ENCODE measurements at places on chromosomes 12 and 14. TPM values are rescaled to one million over a fixed set of nuclear protein-coding genes. Genes with fewer than 3 reads are reported as not detected.

ZC3H14 gene
- total RNA-seq: 70.7 TPM

CFAP251 gene
- 0.92 TPM for total RNA-seq

KRT4 gene
- not detected for total RNA-seq

DNA sequence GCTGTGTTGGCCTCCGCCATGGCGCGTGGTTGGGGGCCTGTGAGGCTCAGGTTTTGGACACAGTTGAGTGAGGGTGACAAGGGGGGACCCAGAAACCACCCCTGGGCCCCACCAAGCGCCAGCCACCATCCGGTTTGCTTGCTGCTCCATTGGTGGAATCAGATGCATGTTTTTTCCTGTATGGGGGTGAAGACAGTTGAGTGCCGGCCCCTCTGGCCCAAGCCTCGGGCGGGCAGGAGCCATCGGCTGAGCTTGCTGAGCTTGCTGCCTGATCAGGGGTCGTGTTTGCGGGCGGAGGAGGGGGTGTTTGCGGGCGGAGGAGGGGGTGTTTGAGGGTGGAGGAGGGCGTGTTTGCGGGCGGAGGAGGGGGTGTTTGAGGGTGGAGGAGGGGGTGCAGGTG is 6.4 kb downstream of the PGAM5 start:
- DNase-seq: no peak

GRCh38 chr12:51374361-51374760 is 16.8 kb downstream of the GALNT6 start:
- DNase-seq: no peak

GRCh38 chr12:6092784-6093722 is 31.4 kb downstream of the VWF start:
- no peak for DNase-seq

DNA sequence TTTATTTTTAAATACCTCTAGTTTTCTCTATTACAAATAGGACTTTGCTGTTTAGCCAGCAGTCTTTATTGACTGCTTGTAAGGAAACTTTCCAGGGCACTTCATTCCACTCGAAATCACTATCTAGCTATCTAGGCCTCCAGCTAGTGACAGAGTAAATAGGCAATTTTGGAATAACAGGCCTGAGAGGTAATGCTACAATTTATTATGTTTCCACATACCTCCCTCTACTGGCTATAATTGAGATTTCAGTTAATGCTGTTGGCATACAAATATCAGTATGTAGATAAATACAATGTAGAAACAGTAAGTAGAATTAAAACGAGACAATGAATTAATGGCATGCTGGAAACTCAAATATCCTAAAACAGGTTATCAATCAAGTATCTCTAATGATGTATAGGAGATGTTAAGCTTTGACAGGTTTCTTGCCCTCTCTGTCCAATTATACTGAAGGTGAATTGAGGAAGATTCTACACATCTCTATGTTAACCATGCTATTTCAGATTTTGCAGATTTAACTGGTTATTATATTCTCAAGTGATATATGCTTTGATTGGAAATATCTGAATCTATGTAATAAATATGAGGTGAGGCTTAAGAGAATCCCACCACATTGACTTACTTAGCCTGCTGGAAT is 7.2 kb downstream of the DTD2 start:
- no peak for DNase-seq

GRCh38 chr14:95409477-95410272 is 90.0 kb upstream of the CLMN start:
- no peak for DNase-seq

BATF gene
- 2.3 TPM for total RNA-seq

- DNase-seq: no peak
Observed at GRCh38 chr12:22799503-22799902, 174.5 kb downstream of the ETNK1 start.

ASPG gene
- 15.0 TPM for total RNA-seq

SRRM4 gene
- total RNA-seq: 0.32 TPM

DNA sequence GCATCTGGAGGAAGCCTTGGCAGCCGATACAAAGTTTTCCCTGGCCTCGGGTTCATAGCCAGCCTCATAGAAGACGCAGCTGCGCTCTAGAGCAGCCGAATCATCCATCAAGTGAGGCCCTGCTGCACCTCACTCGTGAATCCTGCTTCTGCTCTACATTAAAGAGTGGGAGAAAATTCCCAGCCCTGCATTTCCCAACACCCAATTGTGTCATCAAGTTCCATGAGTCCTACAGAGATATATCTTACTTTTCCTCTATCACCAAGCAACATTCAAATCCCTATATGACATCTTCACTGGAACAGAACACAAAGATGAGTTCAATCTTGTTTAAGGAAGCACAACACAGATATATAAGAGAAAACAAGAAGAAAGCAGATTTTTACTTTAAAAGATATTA is 139.3 kb downstream of the TTC7B start:
- DNase-seq: no peak

LRRC43 gene
- not detected for total RNA-seq

DNA sequence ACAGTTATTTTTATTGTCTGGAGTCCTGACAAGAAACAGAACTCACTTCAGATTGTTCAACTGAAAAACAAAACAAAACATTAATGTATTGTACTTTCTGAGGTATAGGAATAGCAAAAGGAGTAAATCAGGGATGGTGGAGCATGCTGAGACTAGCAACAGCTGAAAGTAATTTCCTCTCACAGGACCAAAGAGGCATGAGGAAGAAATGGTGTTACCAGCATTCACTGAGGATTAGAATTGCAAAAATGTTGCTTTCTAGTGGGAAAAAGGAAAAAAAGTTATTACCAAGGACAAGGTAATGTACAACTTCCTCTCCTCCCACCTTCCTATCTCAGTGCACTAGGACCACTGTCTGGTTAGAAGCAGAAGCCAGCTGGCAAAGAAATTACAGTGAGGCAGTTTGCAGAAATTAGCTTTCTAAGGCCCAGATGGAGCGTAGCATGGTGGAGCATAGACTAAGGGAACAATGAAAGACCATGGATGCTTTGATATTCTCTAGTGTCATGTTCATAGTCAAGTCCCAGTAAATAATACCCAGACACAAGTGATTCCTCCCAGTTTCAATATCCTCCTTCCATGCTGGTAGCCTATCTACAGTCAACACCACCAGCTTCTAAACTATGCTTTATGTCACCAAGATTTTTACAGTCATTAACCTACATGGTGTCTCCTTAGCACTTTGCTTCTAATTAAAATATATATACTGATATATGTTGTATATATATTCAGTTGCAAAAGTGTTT is 133.7 kb upstream of the DCN start:
- no peak for DNase-seq

DNA sequence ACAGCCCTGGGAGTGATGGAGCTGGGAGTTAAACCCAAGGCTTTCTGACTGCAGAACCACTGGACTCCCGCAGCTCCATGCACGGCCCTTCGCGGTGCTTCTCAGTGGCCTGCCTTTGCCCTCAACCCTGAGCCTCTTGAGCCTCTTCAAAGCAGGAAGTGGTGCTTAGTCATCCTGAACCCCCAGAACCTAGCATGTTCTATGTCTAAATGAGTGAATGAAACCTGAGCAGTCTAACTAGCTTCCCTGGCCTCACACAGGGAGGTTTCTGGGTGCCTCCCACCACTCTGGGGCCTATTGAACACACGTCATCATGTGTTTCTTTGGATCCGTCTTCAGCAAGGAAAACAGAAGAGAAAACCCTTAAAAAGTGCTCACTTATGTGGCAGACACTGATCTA is 117.9 kb upstream of the SFSWAP start:
- no peak for DNase-seq

KCNK10 gene
- total RNA-seq: 2.1 TPM

SAMD15 gene
- total RNA-seq: 0.43 TPM

- DNase-seq: no peak
Observed at GRCh38 chr14:69321601-69322330, 61.8 kb downstream of the GALNT16 start.

- no peak for DNase-seq
Observed at GRCh38 chr12:116492703-116493324, 66.4 kb upstream of the MAP1LC3B2 start.

CD4 gene
- 14.8 TPM for total RNA-seq

CCDC177 gene
- total RNA-seq: not detected

NOXRED1 gene
- total RNA-seq: 1.1 TPM

DPY19L2 gene
- 2.2 TPM for total RNA-seq

DNA sequence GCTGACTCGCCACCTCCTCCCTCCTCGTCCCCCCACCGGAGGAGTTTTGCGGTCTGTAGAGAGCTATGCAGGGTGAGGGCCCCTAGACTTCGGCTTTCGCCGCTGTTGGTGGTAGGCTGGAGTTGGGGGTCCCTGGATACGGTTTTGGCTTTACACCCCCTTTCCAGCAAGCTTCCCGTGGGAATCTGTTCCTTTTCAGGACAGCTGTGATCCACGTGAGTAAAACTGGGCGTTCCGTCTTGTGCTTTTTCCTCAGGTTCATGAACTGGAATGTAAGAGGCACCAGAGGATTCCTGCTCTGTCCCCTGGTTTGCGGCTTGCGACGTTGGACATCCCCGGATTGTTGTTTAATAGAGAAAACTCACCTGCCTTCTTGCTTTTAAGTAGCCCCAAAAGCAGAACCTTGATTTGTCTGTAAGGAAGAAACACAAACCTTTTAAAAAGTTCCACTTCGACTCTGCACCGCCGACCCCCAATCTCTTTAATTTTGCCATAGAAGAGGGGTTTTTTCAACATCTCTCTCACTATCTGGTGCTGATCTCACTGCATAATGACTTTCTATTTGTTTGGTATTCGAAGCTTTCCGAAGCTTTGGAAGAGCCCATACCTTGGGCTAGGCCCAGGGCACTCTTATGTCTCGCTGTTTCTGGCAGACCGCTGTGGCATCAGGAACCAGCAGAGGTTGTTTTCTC is 490 bp downstream of the PRORP start:
- DNase-seq: peak; percentile 54

DNA sequence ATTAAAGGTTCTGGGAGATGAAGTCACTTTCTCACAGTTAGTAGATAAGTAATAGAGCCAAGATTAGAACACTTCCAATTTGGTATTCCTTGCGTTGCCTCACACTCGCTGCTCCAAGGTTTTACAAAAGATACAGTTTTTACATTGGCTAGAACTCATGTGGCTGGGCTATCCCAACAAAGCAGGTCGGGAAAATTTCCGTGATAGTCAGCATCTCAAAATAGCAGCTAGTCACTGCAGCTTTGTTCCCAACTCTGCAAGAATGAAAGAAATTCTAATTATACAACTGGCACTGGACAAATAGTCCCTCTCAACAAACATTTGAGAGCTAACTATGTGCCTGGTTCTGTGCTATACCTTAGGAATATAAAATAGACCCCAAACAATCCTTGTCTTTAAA is 24.6 kb upstream of the PPP1R12A start:
- no peak for DNase-seq

DNA sequence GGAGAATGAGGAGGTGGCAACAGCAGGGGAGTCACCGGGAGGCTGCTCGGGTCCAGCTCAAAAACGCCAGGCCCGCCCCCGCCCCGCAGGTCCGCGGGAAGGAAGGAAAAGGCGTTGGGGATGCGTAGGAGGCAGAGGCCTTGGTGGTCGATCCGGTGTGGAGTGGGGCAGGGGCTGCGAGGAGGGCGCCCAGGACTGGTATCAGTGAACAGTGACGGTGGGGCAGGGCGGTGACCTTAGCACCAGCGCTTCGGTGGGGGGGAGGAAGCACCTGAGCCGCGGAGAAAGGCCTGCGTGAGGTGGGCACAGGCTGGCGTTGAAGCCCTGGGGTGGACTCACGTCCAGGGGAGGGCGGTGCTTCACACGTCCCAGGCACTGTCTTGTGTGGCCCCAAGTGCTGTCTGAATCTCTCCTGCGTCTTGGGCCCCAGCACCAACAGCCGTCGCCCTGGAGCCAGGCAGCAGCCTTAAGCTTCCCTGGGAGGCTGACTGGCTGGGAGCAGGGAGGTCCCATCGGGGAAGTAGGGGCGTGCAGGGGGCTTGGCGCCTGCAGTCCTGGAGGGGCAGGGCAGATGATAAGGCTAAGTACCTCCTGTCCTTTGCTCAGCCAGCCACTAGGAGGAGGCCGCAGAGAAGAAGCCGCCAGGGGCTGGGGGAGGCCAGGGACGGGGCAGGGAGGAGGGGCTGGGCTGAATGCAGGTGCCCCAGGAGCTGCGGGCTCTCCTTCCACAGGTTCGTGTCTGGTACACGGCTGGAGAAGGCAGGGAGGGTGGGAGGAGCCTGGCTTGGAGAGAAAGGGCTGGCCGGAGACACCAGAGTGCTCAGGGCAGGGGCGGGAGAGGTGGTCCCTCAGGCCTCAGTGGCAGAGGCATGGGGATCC is 26.5 kb downstream of the ZBTB42 start:
- DNase-seq: peak; percentile 51

KRT7 gene
- total RNA-seq: 6.4 TPM

- DNase-seq: peak; percentile 71
Observed at GRCh38 chr14:101721951-101722661, 39.4 kb upstream of the PPP2R5C start.

BICDL1 gene
- 6.7 TPM for total RNA-seq

IGF1 gene
- 12.6 TPM for total RNA-seq

PPP1R12A gene
- 253 TPM for total RNA-seq
